HepG2 (cell line): ENCODE measurements at places on chromosomes 5 and 9. TPM values are rescaled to one million over a fixed set of nuclear protein-coding genes. Genes with fewer than 3 reads are reported as not detected.

Gene TPPP
- 0.04 TPM in 1 of 2 replicates, not detected in the other for total RNA-seq

Gene ENHO
- 0.51 and 0.60 TPM in 2 replicates for total RNA-seq

Gene ANKRD18A
- 4.3 and 5.9 TPM in 2 replicates for total RNA-seq

Gene DHX29
- 22.0 and 35.5 TPM in 2 replicates for total RNA-seq

Gene SPINK7
- total RNA-seq = not detected in 2 replicates

- no peak overlapping the region for H3K4me3 ChIP-seq
- peaks cover 28% of the 10 kb centered on the region for H3K36me3 ChIP-seq
- DNase-seq = no peak
- no peaks in the 10 kb centered on the region for H3K27me3 ChIP-seq
- H3K4me1 ChIP-seq = no peaks in the 10 kb centered on the region
Observed at GRCh38 chr5:7902666-7903625, 34.0 kb downstream of the MTRR start.

- peak within 1 kb of the TSS; percentile 29; the same call in 1 of the 2 replicates for H3K4me3 ChIP-seq
- no peak for DNase-seq
- no peak within 1 kb of the TSS for H3K27ac ChIP-seq
- no peaks in the 10 kb centered on the region for H3K36me3 ChIP-seq
- H3K4me1 ChIP-seq = peaks cover 9% of the 10 kb centered on the region
- H3K27me3 ChIP-seq = peaks cover 7% of the 10 kb centered on the region; the same call in 1 of the 2 replicates
Observed at GRCh38 chr9:86098824-86099700, at the start of gene GOLM1. Gene GOLM1 (minus strand): TSS chr9:86099558. CDS start chr9:86079320, 20,238 bp downstream.

GRCh38 chr5:87169300-87169991 lies 98.2 kb upstream of the RASA1 start:
- H3K36me3 ChIP-seq = no peaks in the 10 kb centered on the region
- no peaks in the 10 kb centered on the region for H3K4me1 ChIP-seq
- H3K27me3 ChIP-seq = no peaks in the 10 kb centered on the region; the same call in 2 of the 3 replicates
- H3K27ac ChIP-seq = no peak overlapping the region
- H3K4me3 ChIP-seq = no peak overlapping the region
- DNase-seq = no peak

DNA sequence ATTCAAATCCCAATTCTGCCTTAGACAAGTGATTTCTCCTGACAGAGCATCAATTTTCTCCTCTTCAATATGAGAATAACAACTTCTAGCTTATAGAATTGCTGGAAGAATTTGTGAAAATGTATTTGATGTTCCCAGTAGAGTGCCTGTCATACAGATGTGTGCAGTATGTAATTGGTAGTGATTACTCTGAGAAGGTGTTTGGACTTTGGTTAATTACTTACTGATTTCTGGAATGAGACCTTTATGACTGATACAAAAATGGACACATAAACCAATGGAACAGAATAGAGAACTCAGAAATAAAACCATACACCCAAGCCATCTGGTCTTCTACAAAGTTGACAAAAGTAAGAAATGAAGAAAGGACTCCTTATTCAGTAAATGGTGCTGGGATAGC lies 101.9 kb upstream of the TRIM32 start:
- no peak for DNase-seq
- no peaks in the 10 kb centered on the region for H3K27me3 ChIP-seq
- peaks cover 6% of the 10 kb centered on the region; the same call in 1 of the 2 replicates for H3K4me1 ChIP-seq
- no peaks in the 10 kb centered on the region for H3K36me3 ChIP-seq
- no peak overlapping the region for H3K4me3 ChIP-seq
- H3K27ac ChIP-seq = no peak overlapping the region

GRCh38 chr9:116646661-116647514 lies 40.2 kb upstream of the TRIM32 start:
- DNase-seq = peak; percentile 37
- peaks cover 1% of the 10 kb centered on the region; the same call in 1 of the 2 replicates for H3K27me3 ChIP-seq
- H3K4me1 ChIP-seq = no peaks in the 10 kb centered on the region
- peaks cover 4% of the 10 kb centered on the region for H3K36me3 ChIP-seq
